ENCODE measurements at places on chromosomes 6 and 20. TPM values are rescaled to one million over a fixed set of nuclear protein-coding genes. Genes with fewer than 3 reads are reported as not detected.

The BAG2 gene
- total RNA-seq, result 7.2 TPM

The SRMS gene
- not detected for total RNA-seq

The APOBEC2 gene
- total RNA-seq, result not detected

The TCF19 gene
- total RNA-seq, result 31.1 TPM

The SLC26A8 gene
- not detected for total RNA-seq

The COL9A3 gene
- total RNA-seq, result 0.10 TPM

The FBXO30 gene
- 4.5 TPM for total RNA-seq

The RIN2 gene
- total RNA-seq, result 0.24 TPM

Measured in activated T-cell treated with anti-CD3 and anti-CD28 coated beads, Interleukin-2, amount 50 U/mL, for 4 hours (primary cell).